T-helper 17 cell (primary cell): ENCODE measurements at places on chromosomes 11 and 22.

DNA sequence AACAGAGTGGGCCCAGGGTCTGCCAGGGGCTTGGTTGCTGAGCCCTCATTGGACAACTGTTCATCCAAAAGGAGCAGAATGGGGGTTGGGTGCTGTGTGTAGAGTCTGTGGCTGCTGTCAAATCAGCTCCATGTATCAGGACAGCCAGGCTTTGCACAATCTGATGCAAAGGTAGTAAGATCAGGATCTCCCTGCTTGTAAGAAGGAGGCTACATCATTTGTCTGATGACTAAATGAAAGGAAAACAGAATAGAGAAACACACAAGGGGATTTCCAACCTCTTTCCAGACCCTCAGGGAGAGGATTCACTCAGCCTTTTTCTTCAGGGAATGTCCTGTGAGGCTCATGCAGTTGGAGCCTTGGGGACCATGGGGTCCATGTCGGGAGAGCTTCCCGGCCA lies 7.2 kb downstream of the MICAL2 start:
- no peak for DNase-seq

DNA sequence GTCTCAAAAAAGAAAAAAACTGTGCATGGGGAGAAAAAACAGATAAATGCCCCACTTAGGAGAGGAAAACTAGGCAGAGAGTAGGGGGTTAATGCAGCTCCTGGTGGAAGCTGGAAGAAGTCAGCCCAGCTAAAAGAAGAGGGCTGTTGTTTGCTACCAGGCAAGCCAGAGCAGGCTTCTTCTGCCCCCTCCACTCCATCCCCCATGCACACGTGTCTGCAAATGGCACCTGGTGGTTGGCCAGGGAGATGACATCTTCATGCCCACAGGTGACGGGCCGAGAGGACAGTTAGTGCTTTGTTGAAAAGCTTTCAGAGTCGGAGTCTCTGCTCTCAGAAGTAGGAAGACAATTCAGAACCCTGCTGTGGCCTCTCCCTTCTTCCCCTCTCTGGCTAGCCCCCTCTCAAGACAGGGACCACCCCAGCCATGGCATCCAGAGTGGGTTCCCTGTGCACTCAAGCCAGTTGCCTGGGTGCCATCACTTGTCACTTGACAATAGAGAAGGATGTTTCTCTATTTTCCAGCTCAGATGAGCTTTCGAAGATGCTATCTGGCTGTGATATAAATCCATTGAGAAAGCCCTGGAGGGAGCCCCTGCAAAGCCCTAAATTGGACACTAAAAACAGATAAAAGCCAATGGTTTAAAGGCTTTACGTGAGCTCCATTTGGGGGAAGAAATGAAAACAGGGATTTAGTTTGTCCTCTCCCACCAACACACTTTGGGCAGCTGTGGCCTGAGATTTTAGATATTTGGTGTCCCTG lies 142.0 kb downstream of the TRIM29 start:
- DNase-seq, result no peak

DNA sequence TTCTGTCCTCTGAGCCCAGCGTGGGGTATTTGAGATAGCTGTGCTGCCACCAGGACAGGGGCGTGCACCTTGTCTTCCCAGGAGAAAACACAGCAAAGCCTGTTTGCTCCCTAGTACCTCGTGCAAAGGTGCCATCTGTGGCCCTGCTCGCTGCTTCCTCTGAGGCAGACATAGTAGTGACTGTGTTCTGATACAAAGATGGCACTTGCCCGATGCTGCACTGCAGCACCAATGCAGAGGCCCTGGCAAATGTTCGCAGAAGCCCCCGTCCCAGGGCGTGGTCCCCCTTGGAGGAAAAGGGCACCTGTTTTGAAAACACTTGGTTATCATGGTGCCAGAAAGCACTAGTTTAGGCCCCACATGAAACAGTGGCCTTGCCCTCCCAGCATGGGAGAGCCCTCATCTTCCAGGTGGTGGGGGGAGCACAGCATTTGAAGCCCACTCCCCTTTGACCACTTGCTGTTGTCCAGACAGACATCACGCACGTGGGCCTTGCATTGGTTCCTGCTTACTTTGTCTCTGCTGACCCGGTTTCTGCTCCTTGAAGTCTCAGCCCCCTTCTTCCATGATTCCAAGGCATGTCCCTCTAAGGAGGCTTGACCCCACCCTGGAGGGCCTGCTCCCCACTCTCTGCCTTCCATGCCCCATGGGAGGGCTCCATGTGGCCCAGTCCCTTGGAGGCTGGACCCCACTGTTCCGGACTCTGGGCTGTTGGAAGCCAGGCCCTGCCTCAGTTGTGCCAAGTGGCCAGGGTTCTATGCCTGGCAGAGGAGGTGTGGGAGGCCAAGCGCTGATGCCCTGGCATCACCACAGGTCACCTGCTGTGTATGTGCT lies 109.4 kb downstream of the KCNQ1OT1 start:
- DNase-seq, result peak; percentile 6

GRCh38 chr11:1655168-1656060 lies 25.8 kb downstream of the KRTAP5-5 start:
- no peak for DNase-seq

- DNase-seq, result no peak
These were observed 376.7 kb upstream of the DDI1 start for GRCh38 chr11:103659743-103660142.

DNA sequence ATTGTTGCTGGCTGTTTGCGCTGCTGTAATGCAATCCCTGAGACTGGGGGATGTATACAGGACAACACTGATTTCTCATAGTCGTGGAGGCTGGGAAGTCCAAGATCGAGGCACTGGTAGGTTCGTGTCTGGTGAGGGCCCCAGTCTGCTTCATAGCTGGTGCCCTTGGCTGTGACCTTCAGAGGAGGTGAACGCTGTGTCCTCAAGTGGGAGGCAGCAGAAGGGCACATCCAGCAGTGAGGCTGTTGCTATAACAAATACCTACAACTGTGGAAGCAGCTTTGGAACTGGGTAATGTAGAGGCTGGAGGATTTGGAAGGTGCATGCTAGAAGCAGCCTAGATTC lies 21.3 kb downstream of the KRTAP5-5 start:
- DNase-seq, result no peak

GRCh38 chr11:69215784-69216415 lies 60.2 kb downstream of the SMIM38 start:
- no peak for DNase-seq

- no peak for DNase-seq
These were observed 79.0 kb downstream of the ABTB2 start for GRCh38 chr11:34278693-34279297.

- no peak for DNase-seq
These were observed 42.0 kb downstream of the ALX4 start for GRCh38 chr11:44267750-44268613.

GRCh38 chr22:24953384-24954113 lies 1.0 kb downstream of the KIAA1671 start:
- DNase-seq, result no peak

DNA sequence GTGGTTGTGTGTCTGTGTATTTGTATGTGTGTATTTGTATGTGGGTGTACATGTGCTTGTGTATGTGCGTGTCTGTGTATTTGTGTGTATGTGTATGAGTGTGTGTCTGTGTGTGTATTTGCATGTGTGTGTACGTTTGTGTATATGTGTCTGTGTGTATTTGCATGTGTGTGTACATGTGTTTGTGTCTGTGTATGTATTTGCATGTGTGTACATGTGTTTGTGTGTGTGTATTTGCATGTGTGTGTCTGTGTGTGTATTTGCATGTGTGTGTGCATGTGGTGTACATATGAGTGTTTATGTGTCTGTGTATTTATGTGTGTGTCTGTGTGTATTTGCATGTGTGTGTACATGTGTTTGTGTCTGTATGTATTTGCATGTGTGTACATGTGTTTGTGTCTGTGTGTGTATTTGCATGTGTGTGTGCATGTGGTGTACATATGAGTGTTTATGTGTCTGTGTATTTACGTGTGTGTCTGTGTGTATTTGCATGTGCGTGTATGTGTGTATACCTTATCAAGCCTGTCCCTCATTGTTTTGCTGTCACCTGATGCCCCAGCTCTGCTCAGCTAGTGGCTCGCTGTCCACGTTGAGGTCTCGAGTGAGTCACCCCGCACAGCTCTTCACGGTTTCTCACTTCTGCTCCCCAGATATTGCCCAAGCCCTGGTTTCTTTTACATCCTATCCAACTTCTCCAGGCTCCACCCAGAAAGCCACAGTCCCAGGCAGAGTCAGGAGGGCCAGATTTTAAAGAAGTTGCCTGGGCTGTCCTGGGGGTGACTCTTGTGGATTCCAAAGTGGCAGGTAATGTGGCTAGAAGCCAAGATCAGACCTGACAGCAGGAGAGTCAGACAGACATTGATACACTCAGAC lies 15.2 kb downstream of the MB start:
- DNase-seq, result no peak

GRCh38 chr22:42943981-42944380 lies 71.0 kb downstream of the PACSIN2 start:
- DNase-seq, result no peak

DNA sequence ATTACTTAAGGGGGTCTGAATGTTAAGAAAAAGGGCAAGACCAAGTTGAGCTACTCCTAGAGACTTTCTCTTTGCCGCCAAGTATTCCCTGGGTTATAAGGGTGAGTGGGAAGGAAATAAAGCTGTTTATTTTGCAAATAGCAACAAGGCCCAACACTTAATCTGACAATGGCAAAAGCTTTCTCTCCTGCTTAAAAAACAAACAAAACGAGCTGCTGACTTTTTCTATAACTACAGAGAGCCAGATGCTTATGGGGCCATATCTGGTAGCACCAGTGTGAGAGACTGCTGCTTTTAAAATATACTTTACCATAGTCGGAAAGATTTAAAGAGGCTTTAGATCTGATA lies 2.3 kb upstream of the KDM2A start:
- DNase-seq, result no peak

DNA sequence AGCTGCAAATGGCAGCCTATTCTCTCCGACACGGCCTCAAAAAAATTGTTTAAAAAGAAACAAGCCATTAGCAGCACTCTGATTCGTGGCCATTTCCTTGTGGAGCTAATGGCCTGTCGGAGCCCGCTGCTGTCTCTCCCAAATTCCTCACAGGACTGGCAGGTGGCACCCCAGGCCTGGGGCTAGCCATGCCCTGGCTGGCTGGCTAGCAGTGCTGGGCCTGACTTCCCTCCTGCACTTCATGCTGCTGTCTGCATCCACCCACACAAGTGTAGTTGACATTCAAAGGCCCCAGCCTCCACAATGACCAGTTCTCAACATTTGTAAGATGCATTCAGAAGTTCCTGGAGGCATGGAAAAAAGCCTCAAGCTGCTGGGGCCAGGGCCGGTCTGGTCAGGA lies 61.5 kb downstream of the SMCO4 start:
- DNase-seq, result no peak

DNA sequence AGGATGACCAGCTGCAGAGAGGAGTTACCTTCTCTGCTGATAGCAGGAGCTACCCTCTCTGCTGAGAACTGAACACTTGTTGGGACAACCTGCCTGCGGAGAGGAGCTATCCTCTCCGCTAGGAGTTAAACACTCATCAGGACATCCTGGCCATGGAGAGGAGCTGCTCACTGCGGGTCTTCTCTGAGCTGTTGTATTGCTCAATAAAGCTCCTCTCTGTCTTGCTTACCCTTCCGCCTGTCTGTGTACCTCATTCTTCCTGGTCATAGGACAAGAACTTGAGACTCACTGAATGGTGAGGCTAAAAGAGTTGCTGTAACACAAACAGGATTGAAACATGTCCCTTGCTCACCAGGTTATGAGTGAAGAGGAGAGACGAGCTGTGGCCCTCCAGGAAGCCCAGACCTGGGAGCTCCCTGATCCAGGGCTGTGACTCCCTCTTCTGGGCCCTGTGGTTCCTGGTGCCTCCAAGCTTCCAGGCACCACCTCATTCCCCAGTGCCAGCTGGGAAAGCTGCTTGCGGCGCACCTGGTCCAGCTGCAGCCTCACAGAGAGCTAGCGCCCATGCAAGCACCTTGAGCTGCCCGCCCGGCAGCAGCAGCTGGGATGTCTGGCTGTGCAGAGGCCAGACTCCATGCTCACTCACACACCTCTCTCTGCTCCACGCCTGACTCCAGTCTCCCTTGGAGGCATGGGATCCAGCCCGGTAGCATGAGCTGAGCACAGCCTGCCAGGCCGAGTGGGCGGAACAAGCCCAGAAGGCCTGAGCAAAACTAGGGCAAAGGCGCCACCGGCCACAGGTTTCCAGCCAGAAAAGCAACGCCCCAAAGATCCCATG lies 50.5 kb downstream of the RAB30 start:
- no peak for DNase-seq

DNA sequence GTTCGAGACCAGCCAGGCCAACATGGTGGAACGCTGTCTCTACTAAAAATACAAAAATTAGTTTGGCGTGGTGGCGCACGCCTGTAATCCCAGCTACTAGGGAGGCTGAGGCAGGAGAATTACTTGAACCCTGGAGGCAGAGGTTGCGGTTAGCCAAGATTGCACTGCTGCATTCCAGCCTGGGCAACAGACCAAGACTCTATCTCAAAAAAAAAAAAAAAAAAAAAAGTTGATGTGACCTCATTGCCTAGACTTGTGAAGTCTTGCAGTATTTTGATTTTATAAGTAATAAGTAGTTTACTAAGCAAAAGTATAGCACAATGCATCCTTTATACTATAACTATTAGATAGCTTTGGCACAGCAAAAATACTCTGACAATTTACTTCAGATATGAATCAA lies 9.9 kb upstream of the CUL5 start:
- no peak for DNase-seq

DNA sequence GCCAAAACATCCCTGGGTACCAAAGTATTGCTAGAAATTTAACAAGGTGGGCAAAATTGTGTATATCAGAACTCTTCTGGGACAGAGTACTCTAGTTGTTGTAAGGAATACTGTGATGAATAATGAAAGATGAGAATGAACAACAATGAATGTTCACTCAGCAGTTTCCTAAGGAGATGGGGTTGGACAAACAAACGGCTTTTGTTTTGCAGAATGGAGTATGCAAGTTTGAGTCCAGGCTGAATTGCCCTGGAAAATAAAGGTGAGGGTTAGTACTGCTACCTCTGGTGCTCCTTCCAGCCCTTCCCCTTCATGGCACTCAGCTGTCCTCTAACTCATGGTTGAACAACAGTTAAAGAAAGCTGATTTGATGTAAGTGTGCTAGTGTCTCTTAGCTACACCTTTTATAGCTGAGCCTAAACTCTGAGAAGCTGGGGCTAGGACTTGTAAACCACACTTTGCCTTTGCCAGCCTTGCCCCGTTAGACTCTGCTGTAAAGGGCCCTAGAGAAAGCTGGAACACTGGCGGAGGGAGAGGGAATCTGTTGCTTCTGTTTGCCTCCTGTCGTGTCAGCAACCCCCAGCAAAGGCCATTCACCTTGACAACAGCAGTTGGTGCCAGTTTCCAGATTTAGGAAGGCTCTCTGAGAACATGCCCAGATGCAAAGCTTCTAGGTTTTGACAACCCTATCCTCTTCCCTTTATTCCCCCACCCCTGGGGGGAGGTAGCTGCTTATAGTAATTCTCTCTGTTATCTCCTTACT lies 41.2 kb upstream of the POLD3 start:
- no peak for DNase-seq
